Fibroblast of skin of right quadriceps (primary cell): ENCODE measurements at places on chromosomes 7 and 10.
A peak's percentile ranks its signal among the peaks of the same experiment; 100 is the strongest.

GRCh38 chr10:110512461-110513187 lies 14.9 kb downstream of the DUSP5 start:
- peak; percentile 90 for DNase-seq

DNA sequence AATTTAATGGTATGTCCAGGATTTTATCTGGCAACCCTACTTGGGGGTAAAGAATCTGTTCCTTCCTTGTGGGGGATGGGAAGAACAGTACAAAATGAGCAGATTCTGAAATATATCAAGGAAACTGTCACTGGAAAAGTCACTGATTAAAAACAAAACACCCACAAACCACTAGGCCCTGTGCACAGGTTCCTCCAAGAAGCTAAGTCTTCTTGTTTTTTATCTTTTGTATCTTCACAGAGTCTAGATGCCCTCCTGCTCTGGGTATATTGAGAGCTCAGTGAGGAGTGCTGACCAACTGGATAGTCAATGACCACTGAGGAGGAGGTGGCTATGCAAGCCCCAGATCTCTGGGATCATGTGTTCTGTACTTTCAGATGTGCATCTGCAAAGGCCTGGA lies 86.8 kb upstream of the ANKRD1 start:
- DNase-seq, result no peak

DNA sequence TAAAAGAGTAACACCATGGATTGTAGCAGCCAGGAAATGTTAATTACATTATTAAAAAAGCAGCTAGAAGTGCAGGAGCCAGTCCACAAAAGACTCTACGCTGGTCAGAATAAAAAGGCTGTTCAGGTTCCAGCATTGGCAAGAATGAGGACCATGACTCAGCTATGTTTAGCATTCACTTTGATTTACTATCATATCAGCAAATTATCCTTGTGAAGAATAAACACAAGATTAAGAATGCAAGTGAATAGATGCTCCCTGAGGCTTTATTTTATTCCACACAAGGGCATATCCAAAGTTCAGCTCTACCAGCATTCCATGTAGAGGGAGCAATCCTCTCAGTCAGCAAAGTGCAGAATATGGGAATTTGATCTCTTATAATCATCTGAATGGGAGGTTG lies 13.6 kb downstream of the DGKB start:
- peak; percentile 5 for DNase-seq

- peak; percentile 20 for DNase-seq
Observed at GRCh38 chr7:28626221-28626620, 213.9 kb downstream of the CREB5 start.

DNA sequence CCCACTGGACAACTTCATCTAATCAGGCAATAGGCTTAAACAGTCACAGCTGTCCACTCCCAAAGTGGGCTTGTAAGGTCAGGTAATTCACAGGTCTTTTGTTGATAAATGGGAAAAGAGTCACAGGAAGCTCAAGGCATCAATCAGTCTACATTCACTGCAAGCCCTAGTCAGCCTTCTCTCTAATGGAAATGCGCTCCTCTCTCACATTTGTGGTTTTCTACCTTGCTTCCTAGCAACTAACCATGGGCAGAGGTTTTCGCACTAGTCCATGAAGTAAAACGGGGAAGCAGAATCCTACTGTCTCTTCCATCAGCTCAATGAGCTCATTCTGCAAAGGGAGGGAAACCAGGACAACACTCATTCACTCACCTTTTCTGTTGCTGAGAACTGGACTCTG lies 53.5 kb upstream of the APBB1IP start:
- no peak for DNase-seq

DNA sequence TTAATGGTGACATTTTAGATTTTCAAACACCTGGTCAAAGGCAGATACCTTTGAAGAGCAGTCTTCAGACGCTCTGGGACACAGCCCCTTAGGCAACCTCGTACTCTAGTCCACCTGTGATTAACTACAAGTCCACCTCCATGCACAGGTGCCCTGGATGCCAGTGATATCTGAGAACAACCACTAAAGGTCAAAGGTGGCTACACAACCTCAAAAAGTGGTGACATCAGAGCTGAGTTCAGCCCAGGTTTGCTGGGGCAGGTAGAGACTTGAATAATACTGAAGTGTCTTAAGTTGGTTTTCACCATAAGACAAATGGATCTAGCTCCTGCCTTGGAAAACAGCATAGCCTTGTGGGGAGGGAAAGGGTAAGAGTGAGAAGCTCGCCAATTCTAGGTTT lies 143.4 kb upstream of the ADO start:
- DNase-seq, result no peak

DNA sequence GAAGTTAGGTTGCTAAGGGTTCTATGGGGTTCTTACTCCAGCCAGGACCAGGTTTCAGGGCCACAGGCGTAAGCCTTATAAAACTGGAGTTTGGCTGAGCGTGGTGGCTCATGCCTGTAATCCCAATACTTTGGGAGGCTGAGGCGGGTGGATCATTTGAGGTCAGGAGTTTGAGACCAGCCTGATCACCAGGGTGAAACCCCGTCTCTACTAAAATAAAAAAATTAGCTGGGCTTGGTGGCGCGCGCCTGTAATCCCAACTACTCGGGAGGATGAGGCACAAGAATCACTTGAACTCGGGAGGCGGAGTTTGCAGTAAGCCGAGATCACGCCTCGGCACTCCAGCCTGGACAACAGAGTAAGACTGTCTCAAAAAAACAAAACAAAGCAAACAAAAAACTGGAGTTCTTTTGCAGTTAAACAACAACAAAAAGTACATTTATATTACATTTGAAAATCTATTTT lies 347 bp upstream of the RRP12 start:
- DNase-seq, result no peak

- DNase-seq, result peak; percentile 98
Observed at GRCh38 chr10:58457761-58458616, 54.7 kb upstream of the BICC1 start.

DNA sequence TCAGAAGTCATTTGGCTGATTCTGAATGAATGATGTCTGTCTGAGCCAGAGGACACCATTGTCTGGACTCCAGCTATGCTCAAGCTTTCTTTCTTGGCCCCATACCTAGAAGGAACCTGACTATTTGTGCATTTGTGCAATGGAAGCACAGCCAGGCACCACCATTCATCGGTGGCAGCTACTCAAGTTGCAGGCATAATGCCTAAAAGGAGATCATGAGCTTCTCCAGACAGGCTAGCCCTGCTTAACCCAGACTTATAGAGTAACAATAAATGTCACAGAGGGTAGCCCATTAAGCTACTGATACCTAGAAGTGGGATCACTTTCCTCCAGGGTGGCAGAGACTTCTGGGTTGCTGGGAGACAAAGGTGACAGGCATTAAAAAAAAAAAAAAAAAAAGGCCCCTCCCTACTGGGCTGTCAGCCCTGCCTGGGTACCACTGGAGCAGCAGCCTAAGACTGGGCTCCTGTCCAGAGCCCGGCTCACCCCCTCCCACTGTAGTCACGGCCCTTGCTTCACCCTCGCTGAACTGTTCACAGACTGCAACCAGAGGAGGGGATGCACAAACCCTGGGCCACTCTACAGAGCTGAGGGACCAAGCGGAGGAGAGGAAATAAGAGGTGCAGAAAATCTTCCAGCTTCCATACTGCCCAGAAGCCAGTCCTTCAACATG lies 75.4 kb upstream of the ATP6V0A4 start:
- no peak for DNase-seq

DNA sequence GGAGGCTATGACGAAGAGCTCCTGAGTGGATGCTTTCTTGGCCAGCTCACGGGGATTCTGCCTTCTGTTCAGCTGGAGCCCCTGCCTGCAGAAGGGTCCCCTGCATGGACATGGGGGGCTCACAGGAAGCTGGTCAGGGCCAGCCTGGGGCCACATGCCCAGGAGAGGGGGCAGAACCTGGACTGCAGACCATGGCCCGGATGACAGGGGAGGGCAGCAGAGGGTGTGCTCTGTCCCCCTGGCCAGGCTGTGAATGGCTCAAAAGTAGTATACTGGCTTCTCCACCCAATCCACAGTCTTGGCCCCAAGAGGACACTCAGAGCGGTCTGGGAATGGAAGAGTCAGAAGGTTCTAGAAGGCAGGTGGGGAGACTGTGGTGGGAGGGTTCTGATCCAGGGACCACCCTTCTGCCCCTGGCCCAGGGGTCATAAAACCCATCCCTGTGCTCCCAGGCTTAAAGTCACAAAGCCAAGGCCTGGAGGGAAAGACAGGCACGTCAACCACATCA lies 40.3 kb downstream of the PPIF start:
- no peak for DNase-seq

- no peak for DNase-seq
Observed at GRCh38 chr10:33064706-33065105, 106.7 kb upstream of the ITGB1 start.

GRCh38 chr7:66731986-66732385 lies 8.5 kb upstream of the RABGEF1 start:
- DNase-seq, result no peak

DNA sequence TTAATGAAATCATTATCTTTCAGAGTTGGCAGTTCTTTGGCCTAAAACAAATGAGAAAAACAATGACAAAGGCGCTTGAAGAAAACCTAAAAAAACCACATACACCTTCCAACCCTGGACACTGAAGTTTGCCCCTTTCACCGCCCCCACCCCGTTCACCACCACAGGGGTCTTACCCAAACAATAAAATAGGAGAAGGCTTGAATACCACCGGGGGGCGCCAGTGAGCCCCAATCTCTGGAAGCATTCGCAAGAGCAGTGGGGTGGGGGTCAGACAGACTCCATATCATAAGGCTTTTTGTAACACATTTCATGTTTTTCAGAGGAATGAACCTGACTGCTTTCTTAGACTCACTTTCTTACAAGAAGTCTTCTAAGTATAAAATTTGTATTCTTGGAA lies 163.6 kb downstream of the PIP4K2A start:
- DNase-seq, result peak; percentile 19

DNA sequence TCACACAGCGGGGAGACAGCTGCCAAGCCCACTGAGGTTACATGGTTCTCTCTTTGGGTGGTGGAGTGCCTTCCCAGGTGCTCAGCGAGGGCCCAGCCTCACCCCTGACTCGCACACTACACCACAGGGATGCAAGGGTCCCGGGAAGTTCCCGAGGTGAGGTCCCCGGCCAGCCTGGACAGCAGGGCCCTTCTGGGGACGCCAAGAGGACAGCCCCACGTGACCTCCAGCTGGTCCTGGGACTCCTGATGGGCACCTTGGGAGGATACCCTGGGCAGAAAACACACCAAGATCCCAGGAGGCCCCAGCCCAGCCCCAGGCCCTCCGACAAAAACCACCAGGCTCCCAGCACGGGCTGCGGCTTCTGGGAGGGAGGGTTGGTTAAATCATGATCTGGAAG lies 8.3 kb downstream of the MICALL2 start:
- DNase-seq, result no peak

- no peak for DNase-seq
Observed at GRCh38 chr10:15352836-15353235, 18.3 kb downstream of the FAM171A1 start.

- DNase-seq, result no peak
Observed at GRCh38 chr10:44961931-44962750, 2.5 kb downstream of the RASSF4 start.

DNA sequence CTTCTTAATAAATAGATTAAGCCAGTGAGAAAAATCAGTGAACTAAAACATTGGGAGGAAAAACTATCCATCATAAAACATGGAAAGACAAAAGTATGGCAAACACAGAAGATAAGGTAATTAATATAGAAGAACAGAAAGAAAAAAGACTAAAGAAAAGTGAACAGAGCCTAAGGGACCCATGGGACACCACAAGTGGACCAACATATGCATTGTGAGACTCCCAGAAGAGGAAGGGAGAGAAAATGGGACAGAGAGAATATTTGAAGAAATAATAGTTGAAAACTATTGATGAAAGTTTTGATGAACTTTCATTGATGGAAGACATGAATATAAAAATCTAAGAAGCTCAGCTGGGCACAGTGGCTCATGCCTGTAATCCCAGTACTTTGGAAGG lies 71.3 kb downstream of the ZNF783 start:
- DNase-seq, result no peak

GRCh38 chr10:118102121-118102520 lies 55.4 kb upstream of the RAB11FIP2 start:
- peak; percentile 78 for DNase-seq

DNA sequence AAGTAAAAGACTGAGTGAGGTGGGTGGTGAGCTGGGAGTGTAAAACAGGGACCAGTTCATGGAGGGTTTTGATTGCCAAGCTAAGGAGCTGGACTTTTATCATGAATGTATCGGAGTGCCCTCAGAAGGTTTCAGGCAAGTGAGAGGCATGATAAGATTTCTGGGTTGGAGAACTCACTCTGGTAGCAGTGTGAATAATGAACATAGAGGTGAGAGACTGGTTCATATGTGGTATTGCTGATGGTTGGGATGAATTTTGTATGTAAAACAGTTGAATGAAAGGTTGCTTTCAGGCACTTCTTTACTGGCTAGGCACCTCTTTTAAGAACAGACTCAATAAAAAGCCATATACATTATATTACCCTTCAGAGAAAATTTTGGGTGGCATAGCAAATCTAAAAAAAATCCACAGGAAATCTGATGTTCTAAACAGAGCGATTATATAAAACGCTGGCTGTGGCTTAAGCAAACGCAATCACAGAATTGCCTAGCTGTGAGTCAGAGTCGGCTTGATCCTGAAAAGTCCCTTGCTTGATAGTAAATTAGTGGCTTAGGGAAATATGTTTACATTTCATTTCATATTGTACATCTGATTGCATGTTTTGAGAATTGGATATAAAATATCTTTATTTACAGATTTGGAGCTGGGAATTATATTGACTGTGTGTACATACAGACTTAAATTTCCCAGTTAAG lies 92.9 kb upstream of the HDAC9 start:
- peak; percentile 80 for DNase-seq

DNA sequence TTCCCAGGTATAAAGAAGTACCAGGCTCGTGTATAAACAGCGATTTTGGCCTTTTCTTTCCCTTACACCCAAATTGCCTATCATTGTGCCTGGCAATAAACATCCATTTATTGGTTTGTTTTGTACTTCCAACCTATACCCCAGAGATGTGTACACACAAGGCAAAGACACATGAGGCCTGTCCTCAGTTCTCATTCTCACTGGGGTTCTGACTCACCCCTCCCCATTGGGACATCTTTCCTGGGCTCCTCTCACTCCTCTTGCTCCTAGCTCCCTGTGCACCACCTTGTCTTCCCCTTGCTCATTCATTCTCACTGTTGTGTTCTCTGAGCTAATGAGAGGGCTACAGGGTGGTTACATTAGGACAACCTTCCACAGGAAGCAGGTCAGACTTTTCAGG lies 240.7 kb downstream of the ANK3 start:
- DNase-seq, result no peak

DNA sequence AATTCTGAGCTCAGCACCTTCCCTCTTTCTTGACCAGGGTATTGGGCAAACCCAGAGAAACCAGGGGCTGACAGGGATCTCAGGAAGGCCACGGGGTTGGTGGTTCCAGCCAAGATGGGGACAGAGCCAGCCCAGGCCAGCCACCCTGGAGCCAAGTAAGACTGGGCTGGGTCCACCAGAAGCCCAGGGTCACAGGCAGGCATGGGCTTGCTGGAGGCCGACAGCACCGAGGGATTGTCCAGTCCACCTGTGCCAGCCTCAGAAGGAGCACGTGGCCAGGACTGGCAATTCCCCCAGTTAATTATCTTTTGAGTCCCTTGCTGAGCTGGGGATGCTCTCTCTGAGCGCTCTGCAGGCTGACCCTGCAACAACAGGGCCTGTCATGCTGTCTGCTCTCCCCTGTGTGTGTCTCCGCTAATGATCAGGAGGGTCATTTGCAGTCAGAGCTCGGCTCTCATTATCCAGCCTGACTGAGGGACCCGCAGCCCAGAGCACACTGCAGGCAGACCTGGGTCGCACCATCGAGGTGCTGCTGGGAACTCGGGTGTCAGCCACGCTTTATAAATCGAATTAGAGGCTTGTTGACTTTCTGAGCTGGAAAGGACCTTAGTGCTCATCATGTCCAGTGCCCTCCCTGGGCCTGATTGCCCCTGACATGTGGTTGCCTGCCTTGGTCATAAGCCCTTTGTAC lies 69.5 kb upstream of the PPIF start:
- DNase-seq, result no peak
